Inflammatory macrophage treated with lipopolysaccharide for 1 hour (primary cell): ENCODE measurements at places on chromosomes 16 and 17.

DNA sequence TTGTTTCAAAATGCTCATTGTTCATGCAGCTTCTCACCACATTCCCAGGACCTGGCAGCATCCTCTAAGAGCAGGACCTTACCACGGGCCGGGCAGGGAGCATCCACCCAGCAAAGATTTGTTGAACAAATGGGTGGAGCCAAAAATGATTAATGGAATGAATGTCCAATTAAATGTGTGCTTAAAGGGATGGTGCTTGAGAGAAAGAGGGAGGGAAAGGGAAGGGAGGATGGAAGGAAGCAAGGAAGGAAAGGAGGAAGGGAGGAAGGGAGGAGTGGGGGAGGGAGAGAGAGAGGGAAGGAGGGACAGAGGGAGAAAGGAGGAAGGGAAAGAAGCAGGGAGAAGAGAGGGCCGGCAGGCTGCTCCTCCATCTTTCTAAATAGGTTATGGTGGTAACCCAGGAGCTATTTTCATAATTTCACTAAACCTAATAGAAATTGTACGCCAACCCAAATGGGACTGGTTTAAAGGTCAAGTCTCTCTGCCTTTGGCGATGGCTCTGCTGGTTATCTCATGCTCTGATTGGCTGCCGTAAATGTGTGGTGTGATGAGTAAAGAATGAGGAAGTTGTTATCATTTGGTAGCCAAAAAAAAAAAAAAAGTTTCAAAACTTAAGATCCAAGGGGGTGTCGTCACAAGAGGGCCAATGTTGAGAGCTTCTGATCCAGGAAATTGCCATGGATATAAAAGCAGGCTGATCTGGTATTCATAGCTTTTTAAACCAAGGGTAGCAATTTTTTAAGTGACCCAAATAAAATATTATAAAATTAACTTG lies 126.7 kb upstream of the FOXF1 start:
- DNase-seq, result no peak

GRCh38 chr16:85746460-85747215 lies 4.3 kb downstream of the C16orf74 start:
- no peak for DNase-seq

DNA sequence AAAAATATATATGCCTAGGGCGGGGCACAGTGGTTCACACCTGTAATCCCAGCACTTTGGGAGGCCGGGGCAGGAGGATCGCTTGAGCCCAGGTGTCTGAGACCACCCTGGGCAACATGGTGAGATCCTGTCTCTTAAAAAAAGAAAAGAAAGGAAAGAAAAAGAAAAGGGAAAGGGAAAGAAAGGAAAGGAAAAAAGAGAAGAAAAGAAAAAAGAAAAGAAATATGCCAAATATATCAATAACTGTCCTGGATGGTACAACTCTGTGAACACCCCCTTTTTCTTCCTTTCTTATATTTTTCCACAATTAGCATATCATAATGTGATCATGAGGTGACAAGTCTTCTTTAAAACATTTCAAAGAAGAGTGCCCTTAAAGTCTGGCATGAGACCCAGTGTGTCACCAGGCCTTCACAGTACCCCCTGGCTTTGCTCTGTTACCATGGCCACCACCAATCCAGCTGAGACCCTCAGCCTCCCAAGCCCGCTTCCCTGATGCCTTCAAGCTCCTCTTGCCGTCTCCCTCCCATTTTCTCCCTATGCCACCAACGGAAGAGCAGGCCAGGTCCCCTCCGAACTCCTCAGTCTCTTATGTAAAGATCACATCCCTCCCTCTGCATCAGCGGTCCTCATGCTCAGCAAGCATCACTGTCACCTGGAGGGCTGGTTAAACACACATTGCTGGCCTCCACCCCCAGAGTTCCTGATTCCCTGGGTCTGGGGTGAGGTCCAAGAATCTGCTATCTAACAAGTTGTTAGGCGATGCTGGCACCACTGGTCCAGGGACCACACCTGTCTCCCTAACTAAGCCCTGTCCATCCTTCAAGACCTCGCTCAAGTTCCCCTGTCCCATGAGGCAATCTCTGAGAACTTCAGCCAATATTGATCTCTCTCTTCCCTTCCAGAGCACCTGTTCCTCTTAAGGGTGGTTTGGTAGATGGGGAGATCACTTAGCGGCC lies 44.5 kb downstream of the CUEDC1 start:
- DNase-seq, result no peak

GRCh38 chr16:30659507-30660423 lies 1.5 kb downstream of the FBRS start:
- DNase-seq, result no peak

GRCh38 chr16:30445149-30445407 lies 596 bp downstream of the SEPHS2 start:
- DNase-seq, result no peak

GRCh38 chr17:36486204-36487194 lies at the start of gene ZNHIT3:
TSS of gene ZNHIT3 (plus strand) at chr17:36486681. CDS start at chr17:36486700, 19 bp downstream.
- peak; percentile 88 for DNase-seq

- DNase-seq, result no peak
Measured at GRCh38 chr16:9463461-9463860, 372.0 kb downstream of the HAPSTR1 start.

- DNase-seq, result peak; percentile 10
Measured at GRCh38 chr16:85422196-85422631, 190.9 kb upstream of the GSE1 start.

DNA sequence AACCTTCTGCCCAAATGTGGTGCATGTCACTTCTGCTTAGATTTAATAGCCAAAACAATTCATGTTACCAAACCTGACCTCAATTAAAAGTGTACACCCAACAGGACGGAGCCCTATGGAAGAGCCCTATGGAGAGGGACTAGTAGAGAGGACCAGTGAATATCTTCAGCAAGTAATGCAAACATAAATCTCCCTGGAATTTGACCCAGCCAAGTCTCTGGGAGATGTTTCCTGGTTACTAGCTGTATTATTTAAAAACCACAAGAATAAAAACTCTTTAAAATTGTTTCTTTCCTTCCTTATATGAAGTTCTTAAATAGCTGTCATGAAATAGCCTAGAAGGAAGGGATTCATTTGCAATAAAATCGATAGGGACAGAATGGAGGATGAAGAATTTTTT lies 255.8 kb downstream of the CDH11 start:
- no peak for DNase-seq

DNA sequence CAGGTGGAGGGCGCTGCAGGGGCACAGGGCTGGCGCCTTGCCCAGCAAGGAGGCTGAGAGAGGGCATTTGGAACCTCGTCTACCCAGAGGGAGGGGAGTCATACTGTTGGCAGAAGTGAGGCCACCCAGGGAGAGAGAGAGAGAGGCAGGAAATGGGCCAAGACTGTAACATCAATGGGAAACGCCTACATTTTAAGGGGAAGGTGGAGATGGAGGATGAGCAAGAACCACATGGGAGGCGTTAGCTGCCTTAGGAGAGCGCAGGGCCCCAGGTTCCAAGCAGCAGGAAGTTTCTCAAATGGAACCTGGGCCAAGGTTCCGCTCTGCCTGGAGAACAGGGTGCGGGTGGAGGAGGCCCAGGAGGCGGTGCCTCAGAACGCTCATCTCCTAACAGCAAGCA lies 2.7 kb upstream of the WFDC1 start:
- DNase-seq, result no peak

DNA sequence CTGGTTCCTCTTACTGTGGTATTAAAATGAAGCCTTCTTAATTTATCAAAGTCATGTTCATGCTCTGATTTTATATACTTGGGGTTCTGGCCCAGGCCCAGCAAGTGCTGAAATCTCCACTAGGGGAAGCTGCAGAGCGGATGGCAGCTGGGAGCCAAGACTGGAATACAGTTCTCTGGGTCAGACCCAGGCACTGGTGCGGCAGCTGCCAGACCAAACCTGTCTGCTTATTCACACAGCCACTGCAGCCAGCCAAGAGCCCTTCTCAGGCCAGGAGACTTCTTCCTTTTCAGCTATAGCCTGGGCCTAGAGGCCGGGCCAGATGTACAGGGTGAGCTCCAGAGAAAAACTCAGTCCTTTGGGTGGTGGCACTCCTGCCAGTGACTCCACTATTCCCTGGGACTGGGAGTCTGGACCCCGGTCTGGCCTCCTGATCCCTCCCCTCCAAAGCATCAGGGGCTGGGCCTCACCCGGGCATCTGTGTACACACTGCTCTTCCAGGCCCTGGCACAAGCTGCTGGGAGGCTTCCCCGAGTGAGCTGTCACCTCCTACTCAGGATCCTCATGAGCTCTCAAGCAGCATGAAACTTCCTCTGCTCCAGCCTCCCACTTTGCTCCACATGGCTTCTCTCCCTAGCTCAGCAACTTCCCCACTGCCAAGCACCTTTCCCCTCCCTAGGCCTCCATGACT lies 24.4 kb downstream of the ATP6V0D1 start:
- peak; percentile 55 for DNase-seq

DNA sequence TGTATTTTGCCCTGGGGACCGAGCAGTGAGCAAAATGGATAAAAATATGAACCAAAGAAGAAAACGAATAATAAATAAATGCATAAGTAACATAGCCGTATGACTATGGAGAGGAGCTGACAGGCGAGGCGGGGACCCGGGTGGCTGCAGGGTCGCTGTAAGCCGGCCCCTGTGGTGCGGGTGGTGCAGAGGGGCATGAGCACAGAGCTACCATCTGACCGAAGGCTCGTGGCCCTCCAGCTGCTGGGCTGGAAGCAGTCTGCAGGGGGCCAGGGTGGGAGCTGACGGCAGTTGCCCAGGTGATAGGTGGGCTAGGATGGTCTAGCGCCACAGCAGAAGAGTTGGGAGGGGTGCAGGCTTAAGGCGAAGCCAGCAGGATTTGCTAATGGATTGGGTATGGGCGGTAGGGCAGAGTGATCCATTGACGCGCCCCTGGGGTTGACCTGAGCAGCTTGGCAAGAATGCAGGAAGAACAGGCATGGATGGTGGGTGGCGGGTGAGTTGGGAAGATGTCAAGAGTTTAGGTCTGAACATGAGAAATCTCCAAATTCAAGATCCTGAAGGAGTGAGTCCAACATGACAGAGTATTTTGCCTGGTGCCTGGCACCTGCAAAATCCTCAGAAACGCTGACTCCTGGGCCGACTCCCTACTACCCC lies 228.0 kb downstream of the FOXL1 start:
- no peak for DNase-seq

DNA sequence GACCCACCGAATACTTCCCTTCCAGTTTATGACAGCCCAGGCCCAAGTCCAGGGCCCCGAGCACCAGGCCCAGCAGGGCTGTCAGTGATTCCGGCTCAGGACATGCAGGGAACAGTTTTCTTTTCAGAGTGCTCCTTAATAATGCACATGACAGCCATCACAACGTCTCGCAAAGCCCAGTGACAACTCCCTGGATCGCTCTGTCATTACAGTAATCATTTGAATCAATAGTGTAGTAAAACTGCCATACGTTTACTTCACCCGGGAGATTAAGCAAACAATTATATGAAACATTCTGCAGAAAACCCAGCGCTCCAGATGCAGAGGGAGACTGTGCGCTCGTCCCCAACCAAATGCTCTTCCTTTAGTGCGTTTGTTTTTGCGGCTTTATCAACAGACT lies 162.6 kb upstream of the CDH13 start:
- no peak for DNase-seq
